ENCODE measurements at places on chromosomes 3 and 15. TPM values are rescaled to one million over a fixed set of nuclear protein-coding genes. Genes with fewer than 3 reads are reported as not detected.

Gene BBS4
- total RNA-seq: 65.3 TPM

Gene WDR49
- total RNA-seq: 17.6 TPM

DNA sequence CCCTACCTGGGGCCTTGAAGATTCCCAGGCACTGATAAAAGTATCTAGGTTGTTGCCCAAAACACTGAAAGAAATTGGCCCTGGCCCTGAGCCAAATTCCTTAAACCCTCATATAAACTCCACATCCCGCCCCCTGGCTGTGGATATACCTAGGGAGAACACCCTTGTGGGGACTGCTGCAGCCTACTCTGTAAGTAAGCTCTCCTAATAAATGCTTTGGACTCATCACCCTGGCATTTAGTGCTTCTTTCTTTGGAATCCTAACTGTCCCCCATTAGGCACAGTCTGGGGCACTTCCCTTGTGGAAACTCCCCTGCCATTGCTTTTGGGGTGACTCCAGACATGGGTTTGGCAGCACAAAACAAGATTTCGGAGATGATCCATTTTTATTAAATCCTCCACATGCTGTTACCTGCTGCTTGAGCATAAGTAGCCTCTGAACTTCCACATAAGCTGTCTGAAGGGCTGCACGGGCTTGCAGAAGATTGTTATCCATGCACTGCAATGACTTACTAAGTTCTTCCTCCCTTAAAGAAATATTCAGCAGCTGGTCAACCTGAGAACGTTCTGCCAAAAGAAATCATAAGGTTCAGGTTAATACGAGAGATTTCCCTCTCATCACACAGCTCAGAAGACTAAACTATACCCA, 46.4 kb downstream of the ZNF106 start:
- DNase-seq: no peak

DNA sequence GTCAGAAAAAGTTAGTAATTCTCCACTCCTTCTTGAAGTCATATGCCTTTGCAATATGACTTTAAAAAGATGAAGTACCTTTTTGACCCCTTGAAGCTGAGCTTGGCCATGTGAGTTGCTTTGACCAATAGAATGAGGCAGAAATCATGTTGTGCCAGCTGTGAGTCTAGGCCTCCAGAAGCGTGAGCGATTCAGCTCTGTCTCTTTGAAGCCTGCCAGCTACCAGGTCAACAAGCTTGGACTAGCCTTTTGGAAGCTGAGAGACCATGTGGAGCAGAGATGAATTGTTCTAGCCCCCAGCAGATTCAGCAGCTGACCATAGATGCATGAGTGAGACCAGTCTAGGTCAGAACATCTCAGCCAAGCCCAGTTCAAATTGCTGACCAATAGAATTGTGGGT, 69.8 kb upstream of the EOMES start:
- no peak for DNase-seq

- DNase-seq: no peak
Measured at GRCh38 chr3:87426918-87427317, 150.5 kb upstream of the POU1F1 start.

GRCh38 chr3:39094851-39095677, 12.4 kb downstream of the GORASP1 start:
- no peak for DNase-seq

- DNase-seq: no peak
Measured at GRCh38 chr15:25415707-25416106, 23.1 kb downstream of the UBE3A start.

Data from lung (tissue), 17 donors.